Ammon's horn (tissue), 1 donor: ENCODE measurements at places on chromosomes 12 and 14.

- no peak for DNase-seq
Measured at GRCh38 chr14:95703805-95704204, 10.1 kb downstream of the TCL1A start.

- DNase-seq = no peak
Measured at GRCh38 chr12:32650508-32650907, 28.6 kb upstream of the DNM1L start.

DNA sequence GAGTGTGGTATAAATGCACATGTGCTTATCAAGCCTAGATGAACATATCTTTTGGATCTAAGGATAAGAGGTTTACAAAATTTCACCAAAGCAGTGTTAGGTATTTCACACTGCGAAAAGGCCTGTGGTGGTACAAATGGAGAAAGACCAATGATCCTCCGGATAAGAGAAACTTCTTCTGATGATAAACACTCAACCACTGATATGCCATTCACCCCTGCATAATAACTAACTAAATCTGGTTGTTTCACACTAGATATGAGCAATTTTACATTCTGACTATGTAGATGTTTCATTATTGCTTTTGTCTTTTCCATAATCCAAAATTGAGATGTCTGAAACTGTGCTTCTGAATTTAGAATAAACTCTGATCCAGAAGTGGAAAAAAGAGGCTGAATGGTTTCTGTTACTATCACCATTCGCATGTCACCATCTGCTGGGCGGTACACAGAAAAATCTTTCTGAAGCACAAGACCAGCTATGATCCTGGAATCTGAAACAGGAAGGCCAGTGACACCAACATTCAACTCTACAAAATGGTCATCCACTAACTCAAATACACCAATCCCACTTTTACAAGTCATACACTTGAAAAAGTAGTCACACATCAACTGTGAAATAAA, 1.3 kb downstream of the BBS10 start:
- DNase-seq = peak; percentile 88

- DNase-seq = no peak
Measured at GRCh38 chr14:56300495-56300894, 182.3 kb downstream of the PELI2 start.

- no peak for DNase-seq
Measured at GRCh38 chr12:1497161-1497560, 97.2 kb downstream of the FBXL14 start.

GRCh38 chr12:109452489-109452888, 24.6 kb downstream of the KCTD10 start:
- peak; percentile 47 for DNase-seq

DNA sequence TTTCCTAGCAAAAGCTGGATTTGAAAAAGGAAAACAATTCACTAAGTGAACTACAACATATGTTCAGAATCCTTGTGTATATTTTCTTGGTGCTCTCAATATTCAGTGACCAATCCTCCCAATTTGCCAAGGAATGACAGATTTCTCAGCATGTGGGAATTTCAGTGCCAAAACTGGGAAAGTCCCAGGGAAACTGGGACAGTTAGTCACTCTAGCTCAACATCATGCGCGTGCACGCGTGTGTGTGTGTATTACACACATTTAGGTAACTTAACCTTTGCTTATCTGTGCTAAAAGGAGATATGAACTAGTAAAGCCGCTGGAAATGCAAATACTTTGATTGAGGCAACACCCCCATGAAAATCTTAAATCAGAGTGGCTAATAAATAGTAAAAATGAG, 26.1 kb upstream of the SLC6A13 start:
- peak; percentile 40 for DNase-seq

GRCh38 chr12:75943730-75944096, 87.9 kb downstream of the PHLDA1 start:
- DNase-seq = no peak

- no peak for DNase-seq
Measured at GRCh38 chr14:65631040-65631439, 218.5 kb downstream of the FUT8 start.

DNA sequence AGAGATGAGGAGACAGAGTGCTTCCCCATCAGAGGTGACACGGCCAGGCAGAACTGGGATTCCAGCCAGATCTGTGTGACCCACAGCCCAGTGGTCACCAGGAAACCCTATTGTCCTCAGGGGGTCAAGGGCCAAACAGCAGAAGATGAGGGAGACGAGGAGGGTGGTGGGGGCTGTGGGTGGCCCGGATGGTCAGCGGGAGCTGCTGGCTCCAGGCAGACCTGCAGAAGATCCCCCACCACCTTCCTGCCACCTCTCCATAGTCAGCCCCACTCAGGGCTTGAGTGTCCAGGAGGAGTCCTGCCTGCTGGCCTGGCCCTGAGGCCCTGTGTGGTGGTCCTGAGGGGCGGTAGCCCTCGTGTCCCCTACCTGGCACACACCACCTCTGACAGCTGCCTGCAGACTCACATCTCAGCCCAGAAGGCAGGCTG, 136.8 kb downstream of the CALM1 start:
- DNase-seq = no peak

GRCh38 chr14:61929651-61930050, 167.4 kb downstream of the SNAPC1 start:
- no peak for DNase-seq

DNA sequence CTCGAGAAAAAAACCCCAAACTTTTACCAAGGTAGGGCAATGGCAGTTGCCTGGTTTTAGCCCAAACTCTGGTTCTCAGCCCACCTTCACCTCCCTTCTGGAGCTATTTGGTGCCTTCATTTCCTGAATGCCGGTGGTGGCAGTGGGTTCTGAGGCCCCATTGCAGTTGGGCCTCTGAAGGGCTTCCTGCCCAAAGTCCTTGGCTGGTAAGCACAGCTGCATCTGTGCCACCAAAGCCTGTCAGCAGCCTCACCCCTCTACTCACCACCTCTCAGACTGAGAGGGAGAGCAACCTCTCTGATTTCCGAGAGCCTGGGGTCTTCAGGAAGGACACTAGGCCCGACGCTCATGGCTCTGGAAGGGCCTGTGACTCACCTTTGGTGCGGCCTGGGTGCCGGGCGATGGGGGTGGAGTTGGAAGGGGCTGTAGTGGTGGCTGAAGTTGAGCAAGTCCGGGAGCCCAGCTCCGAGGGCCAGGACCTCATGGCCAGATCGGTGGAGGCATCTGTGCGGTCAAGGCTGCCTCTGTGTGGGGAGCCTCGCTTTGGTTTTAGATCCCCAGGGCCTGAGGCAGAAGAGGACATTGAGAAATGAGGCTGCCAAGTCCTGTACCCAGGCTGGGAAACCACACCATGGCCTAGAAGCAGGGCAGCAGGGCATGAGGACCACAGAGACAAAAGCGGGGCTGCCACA, 38.6 kb upstream of the GPR68 start:
- no peak for DNase-seq

DNA sequence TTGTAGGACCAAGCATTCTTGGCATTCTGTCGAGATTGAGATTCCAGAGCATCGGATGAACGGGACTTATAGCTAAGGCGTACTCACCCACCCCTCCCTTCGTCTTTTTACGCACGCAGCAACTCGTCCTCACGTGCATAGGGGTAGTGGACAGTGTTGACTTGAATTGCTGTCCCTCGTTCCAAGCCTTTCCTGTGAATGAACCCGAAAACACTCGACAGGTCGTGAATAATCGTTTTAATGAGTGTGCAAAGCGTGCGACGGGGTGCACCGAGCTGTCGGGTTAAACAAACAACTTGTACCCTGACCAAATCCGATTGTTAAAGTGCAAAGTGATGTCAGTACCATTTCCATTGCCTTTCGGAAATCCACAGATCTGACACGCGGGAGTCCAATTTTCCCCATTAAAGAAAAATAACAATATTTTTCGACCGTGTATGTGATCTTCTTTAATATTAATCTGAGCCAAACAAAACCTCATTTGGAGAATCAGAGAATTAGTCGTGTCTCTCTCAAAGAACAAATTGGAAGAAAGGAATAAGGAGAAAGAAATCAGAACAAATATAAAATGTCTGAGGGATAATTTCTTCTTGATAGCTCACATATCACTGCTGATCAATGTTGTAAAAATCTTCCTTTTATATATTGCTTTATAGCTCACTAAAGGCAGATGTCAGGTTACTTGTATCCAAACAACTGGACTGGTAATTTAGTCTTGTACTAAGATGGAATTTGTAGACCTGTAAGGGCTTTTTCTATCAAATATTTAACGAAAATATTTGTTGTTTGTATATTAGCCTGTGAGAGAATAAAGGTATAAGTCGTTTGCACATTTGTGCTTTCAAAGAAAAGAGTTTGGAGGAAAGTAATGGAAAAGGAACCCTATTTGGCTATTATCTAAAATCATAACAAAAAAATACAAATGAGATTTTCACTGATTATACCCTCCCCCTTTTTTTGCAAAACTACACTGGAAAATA, 11.8 kb downstream of the FOXG1 start:
- no peak for DNase-seq

DNA sequence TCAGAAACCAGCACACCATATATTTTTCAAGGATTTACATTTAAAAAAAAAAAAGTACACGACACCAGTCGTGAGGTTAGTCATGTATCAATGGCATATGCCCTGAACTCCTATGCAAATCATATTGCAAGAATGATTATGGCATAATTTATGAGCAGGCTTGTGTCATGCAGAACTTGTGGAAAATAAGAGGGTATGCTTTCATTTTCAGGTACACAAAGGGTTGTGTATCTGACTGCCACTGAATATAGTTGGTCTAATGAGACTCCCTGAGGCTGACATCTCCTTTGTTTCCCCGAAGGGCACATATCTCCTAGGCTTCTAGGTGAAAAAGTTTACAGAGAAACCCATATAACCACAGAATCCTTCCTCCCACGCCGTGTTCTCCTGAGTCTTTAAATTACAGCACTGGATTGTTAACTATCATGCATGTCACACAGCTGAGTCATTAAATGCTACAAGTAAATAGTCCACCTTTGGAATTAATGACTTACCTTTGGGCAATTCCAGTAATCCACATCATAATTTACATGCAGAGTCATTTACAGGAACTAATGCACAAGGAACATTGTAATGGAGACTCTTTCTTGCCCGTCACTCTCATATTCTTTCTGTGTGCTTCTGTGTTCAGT, 356.7 kb upstream of the DIO2 start:
- no peak for DNase-seq

DNA sequence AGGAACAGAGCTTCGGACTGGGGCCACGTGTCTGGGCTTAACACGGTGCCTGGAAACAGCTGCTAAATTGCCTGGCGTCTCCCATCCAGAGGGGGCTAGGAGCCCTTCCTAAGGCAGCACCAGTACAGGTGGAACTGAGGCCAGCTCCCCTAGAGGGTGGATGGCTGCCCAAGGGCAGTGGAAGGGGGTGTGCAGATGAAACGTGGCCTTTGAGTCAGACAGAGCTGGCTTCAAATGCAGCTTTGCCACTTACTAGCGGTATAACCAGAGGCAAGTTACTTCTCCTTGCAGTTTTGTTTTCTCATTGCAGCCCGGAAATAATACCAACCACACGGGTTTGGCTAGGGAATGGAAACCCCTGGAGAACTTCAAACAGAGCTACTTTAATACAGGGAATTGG, 59.3 kb upstream of the SLC24A4 start:
- DNase-seq = peak; percentile 43

DNA sequence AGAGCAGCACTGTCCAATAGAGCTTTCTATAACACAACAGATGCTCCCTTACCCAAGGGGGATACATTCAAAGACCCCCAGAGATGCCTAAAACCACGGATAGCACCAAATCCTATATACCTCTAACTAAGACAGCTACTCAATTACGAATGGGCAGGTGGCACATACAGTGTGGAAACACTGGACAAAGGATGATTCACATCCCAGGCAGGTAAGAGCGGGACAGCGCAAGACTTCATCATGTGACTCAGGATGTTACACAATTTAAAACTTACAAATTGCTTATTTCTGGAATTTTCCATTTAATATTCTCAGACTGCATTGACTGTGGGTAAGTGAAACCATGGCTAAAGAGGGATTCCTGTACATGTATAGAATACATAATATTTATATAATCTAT, 5.5 kb upstream of the HCFC2 start:
- no peak for DNase-seq

GRCh38 chr14:104898195-104898558, 26.5 kb upstream of the PLD4 start:
- no peak for DNase-seq

DNA sequence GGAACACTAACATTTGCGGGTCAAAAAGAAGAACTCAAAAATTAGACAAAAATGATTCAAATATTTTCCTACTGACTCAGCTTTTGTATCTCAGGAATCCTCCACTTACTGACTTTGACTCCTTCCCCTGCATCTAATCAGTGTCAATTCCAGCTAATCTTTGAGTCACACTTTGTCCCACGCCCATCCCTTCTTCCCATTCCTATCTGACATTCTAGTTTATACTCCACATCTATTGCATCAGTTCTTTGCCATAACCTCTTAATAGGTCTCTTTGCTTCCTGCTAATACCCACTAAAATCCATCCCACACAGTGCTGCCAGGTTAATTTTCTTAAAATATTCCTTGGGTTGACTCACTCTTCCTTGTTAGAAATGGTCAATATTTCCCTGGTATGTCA, 19.1 kb downstream of the BBS10 start:
- DNase-seq = no peak

- no peak for DNase-seq
Measured at GRCh38 chr12:28586481-28586880, 396.2 kb downstream of the CCDC91 start.

GRCh38 chr12:132466241-132467201, 23.4 kb upstream of the FBRSL1 start:
- DNase-seq = no peak

DNA sequence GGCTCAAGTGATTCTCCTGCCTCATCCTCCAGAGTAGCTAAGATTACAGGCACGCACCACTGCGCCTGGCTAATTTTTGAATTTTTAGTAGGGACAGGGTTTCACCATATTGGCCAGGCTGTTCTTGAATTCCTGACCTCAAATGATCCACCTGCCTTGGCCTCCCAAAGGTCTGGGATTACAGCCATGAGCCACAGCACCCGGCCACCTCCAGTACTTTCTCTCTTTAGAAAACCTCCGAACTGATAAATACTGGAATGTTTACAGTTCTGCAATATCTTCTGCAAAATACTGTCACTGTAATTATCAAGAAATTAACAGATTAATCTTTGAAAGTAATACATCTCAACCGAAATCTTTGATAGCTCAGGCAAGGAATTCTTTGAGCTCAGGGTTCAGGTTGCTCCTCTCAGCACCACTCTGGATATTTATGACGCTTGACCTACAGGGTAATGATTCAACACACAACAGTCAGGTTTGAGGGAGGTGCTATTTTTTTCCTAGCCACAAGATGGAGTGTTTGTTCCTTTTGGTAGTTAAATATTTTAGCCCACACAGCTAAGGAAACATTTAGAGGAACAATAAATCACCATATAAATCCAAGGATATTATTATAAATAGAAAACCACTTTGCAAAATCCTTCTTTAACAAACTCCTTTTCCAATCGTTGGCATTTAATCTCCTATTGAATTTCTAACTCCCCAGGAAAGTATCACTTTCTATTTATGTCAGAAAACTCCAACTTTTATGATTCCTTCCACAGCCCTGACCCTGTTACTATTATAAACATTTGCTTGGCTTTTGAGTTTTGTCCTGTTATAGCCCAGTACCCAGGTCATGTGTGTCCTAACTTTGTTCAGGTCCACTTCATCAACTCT, 48.6 kb upstream of the GTF2A1 start:
- DNase-seq = peak; percentile 73
